Activated CD4-positive, alpha-beta T cell treated with anti-CD3 and anti-CD28 coated beads, Interleukin-2, amount 50 U/mL, for 4 hours (primary cell): ENCODE measurements at places on chromosomes 7 and 10.
A peak's percentile ranks its signal among the peaks of the same experiment; 100 is the strongest.

DNA sequence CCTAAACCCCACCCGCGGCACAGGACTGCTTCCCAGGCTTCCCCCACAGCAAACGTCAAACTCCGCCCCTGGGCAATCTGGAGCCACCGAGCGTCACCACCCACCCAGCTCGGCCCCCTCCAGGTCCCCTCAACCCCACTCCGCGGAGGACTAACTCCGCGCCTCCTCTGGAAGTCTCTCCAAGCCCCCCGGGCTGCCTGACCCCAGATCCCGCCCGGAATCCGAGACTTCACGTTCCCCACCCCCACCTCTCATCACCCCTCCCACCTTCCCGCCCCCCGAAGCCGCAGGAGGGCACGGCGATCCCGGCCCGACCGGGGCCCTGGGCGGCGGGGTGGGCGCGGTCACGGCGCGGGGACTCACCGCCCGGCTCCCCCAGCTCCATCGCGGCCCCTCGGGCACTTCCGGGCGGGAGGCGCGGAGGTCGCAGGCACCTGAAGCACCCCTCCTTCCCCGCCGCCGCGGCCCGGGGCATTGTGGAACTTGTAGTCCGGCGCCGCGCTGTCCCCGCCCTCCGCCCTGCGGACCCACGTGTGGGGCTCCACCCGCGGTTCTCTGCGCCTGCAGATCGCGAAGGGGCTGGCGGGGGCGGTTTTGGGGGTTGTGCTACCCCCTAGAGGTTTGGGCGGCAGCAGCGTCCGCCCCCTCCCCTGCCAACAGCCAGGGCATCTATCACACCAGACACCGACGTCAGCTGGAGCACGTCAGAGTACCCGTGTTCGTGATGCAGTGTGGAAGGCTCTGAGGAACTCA, at the start of gene TMUB1:
TMUB1 (minus strand) TSS at position 423 of the 753 bp plus-strand sequence. CDS start 930 bp downstream, outside the sequence.
- DNase-seq: peak; percentile 79

DNA sequence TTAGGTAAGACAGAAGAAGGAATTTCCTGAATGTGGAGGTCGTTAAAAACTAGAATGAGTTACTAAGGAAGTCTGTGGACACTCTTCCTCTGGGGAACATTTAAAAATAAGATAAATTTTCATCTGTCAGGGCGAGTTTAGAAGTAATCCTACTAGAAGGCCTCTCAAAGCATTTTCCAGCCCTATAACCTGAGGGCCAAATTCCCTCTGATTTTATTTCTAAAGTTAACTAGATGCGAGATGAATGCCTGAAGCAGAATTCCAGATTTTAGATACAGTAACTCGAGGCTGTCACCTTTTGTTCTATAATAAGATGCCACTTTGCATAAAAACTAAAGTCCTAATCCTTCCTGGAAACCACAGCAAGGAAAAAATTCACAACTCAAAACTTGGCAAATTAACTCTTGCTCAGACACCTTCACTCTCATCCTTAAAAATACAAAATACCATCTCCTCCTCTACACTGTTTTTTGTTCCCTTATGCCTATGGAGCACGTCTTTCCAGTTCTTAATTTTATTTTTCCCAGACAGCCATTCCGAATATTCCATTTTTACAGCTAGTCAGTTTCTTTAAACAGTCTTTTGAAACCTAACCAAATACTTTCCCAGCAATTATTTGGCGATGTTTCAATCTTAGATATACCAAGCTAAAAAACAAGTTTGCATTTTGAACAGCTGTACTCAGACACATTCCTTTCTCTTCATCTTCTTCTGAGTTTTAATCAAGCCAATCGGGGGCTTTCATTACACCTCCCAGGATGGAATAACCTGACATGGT, 420.7 kb upstream of the NFE2L3 start:
- no peak for DNase-seq

DNA sequence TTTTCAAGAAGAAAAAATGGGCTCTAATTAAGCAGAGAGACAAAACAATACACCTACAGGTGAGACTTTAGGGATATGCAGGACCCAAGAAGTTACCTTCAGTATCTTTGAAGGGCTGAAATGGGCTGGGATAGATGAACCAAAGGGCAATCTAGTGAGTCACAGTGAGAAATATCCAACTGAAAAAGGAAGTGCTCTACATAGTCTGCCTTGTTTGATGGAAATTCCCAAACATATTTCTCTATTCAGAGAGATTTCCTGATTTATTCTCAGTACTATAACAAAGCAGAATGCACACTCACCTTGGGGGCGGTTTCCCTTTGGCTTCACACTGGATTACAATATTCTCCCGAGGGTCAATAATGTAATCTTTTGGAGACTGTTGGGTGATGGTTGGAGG, 104.1 kb upstream of the LAMB4 start:
- no peak for DNase-seq

DNA sequence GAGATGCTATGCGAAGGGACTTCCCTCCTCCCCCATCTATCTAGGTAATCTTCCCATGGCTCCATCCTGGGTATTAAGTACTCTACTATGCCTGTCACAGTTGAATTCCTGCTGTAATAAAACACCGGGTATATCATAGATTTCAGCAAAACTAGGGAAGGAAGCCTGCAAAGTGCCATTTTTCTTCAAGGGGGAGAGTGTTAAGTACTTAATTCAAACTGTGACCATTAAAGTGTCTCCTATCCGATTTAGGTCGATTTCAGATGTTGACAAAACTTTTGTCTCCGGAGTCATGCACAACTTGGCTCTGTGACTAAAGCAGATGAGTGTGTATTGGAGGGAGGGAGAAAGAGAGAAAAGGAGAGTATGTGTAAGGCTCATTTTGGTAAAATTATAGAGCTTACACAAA, 4.6 kb downstream of the HOXA4 start:
- no peak for DNase-seq

DNA sequence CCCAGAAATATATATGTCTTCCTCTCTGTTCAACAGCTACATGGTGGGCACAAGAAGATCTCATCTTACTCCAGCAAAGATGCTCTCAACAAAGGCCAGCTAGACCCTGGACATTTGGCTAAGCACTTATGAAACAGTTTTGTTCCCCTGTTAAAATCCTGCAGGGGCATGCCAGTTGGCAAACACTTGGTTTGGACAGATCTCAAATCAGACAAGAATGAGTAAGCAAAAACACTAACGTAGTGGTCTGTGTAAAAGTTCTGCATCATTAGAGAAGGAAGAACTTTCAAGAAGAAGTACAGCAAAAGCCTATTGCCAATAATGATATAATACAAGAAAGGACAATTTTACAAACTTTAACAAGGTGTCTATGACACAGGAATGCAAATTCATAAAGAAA, 125.6 kb downstream of the CALN1 start:
- DNase-seq: no peak

DNA sequence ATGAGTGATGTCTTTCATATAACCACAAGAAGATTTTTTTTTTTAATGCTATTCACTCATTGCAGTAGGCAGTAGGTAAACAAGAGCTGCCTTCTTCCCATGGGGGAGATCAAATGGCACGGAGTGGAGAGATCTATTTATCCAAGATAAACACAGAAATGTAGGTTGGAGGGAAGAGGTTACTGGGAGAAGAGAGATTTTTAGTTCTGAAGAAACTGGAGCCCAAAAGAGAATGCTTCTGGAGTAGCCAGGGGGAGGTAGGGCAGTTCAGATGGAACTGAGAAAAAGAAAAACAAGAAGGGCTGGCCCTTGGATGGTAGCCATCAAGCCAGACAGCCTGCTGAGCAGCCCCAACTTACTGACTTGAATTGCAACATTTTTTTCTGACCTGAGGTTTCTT, 270.1 kb upstream of the TPK1 start:
- DNase-seq: no peak
